Stimulated activated CD8-positive, alpha-beta memory T cell treated with anti-CD3 and anti-CD28 coated beads, Interleukin-15, amount 100 ng/mL, for 24 hours (primary cell): ENCODE measurements at places on chromosomes 3 and 15.

DNA sequence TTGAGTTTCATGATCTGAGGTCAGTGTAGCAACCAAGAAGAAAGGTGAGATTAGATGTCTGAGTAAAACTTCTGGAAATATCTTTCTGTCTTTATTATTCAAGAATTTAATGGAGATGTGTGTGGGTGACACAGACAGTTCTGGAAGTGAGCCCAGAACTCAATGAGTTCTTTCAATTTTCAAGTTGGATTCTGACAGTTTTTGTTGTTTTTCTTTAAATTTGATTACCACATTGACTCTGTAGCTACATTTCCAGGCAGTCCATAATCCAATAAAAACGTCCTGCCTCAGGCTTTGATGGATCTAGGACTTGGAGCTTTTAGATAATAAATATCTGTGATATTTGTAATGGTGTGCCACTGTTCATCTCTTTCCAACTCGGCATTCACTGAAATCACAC lies 3.9 kb upstream of the PARP14 start:
- DNase-seq = no peak

DNA sequence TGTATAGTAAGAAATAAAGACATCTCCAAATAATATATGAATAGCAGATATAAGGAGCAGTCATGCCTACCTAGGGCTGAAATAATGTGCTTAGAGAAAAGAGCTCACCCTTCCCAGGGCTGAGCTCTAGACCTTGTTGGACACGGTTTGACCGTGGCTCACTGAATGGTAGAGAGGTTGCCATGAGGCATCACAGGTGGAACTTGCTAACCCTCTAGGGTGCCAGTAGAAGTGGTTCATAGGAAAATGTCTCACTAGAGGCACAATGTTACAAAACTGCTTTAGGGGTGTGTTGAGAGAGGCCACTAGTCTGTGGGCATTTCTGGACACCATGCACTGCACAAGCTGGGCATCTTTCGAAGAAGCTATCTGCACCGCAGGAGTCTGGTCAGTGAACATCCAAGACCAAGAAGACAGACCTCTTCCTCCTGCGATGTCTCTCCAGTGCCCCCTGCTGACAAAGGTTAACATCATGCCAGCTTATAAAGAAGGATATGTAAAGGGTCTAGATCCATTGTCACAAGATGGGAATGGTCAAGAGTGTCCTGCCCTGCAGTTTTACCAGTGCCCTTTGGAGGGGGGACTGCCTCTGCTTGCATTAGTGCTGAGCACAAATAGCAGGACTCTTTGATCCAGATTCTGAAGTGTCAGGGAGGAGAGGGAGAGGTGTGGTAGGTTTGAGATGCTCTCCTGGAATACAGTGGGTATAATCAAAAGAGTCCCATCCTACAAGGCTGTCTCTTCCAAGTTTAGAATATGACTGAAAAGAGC lies 266.8 kb downstream of the ZNF385D start:
- DNase-seq = no peak

- DNase-seq = no peak
Observed at GRCh38 chr3:29242296-29242695, 38.6 kb upstream of the RBMS3 start.

- no peak for DNase-seq
Observed at GRCh38 chr15:53520996-53521395, 238.5 kb downstream of the WDR72 start.

- no peak for DNase-seq
Observed at GRCh38 chr3:122941228-122942206, 86.0 kb downstream of the SEMA5B start.
